ENCODE measurements at places on chromosomes 2 and 18.
A peak's percentile ranks its signal among the peaks of the same experiment; 100 is the strongest.

GRCh38 chr2:112625474-112626114 lies 20.1 kb upstream of the SLC20A1 start:
- no peak for DNase-seq

DNA sequence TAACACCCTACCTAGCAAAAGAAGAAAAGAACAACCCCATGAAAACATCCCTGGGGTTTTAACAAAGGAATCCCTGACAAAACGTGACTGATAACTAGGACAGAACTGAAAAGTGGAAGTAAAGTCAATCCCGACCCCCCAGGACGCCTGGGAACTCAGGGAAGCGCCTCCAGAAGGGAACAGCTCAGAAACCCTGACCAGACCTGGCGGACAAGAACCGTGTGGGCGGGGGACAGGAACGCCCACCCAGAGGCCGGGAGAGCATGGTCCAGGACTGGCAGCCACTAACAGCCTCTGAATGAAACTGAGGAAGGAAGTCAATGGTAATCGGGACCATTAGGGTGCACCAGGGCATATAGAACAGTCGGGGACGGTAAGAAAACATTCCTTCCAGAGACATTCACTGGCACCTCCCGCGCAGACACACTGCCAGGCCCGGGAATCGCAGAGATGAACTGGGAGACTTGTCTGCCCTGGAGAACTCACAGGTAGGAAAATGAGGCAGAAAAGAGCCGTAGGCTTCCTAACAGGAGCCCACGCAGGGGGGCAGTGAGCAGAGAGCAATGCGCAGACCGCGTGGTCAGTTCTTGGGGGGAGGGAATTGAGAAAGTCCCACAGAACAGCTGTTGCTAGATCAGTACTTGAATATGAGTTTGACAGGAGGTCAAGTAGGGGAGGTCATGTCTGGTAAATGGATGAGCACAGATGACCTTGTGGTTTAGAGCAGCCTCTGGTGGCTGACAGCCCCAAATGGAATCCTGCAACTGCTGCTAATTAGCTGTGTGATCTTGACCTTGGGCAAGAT lies 1.3 kb upstream of the TBC1D8 start:
- DNase-seq, result peak; percentile 76

DNA sequence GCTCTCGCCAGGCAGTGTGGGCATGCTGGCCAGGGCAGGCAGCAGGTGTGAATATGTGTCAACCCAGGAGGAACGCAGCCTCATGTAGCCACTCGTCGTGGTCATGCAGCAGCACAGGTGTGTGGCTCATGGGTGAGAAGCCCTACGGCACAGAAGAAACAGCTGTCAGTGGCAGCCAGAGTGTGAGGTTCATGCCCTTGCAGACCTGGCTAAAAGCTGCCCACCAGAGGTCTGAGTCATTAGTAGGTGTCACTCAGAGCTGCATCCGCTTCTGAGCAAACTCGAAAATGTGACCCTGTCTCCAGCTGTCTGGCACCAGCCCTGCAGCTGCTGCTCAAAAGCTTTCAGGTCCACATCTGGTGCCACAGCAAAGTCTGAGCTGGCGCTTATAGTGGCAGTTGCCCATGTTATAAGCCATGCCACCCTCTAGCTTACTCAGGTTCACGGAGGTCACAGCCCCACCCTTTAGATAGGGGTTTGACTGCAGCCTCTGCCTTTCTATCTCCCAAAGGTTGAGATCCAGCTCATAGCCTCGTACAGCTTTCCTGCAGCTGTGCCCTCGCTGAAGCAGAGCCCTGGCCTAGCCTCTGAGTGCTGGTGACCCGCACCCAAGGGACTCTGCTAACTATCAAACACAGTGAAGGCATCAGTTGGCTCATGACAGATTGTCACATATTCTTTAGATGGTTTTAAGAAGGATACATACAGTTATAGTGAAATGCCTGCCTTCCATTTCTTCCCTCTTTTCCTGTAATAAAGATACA lies 195.0 kb downstream of the CCDC102B start:
- DNase-seq, result no peak

GRCh38 chr2:27249891-27250651 lies 12.8 kb downstream of the SLC30A3 start:
- peak; percentile 92 for DNase-seq

GRCh38 chr2:224220586-224221255 lies 181.2 kb downstream of the FAM124B start:
- DNase-seq, result no peak

- no peak for DNase-seq
Observed at GRCh38 chr2:68762100-68762499, 27.5 kb downstream of the ARHGAP25 start.

- no peak for DNase-seq
Observed at GRCh38 chr18:12597760-12598159, 60.1 kb downstream of the SPIRE1 start.

DNA sequence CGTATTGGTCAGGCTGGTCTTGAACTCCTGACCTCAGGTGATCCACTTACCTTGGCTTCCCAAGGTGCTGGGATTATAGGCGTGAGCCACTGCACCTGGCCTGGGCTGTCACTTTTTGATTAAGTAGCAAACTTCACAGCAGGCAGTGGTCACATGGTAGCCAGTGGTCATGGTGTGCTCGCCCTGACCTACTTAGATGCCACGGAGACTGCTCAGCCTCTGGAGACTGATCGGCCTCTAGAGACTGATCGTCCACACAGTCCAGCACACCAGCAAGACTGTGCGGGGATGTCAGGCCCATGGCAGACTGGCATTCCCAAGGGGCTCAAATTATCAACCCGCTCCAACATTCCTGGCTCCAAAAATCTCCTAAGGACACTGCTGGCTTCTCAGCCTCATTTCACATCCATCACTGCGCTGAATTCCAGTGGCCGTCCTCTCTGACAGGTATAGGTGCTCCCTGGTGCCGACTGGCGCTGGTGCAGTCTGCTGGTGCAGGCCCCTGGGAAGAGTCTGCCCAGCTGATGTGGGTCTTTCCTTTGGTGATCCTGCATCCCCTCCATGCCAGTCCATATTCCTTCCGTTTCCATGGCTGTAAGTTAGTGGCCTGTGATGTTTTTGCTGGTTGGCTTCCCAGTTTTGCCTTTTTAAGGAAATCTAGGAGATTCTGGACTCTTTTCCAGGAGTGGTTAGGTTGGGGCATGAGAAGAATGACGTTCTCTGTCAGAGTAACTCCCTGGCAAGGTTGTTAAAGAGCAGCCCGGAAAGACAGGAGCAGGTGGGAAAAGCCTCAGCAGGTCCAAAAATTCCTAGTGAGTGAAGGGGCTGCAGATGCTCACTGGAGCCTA lies 374.5 kb upstream of the HS6ST1 start:
- DNase-seq, result no peak

DNA sequence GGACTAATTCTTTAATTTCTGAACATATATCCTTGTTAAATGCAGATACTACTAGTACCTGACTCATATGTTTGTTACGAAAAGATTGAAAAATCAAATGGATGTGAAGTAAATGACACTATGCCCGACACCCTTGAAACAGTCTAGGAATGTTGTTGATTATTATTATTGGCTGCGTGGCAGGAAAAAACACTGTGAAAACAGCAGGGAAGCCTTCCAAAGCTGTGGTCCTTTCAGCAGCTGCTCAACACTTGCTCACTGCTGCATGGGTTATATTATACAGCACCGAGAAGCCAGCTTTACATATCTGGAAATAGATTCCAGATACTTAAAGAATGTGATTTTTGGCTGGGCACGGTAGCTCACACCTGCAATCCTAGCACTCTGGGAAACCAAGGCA lies 26.5 kb downstream of the CRYGD start:
- DNase-seq, result no peak

DNA sequence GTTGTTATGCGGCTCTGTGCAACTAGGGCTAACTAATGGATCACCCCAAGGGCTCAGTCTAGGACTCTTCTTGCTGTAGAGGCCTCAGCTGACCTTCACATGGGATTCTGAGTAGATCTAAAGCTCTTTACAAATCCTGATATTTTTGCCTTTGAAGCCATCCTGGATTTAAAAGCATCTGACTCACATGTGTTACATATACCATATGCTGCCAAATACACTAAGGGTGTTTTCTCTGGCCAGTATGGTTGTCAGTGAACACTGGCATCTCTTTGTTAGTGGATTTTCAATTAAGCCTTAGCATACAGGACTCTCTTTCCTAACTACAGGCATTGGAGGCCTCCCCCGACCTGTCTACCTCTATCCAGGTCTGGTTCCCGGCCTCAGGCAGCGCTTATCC lies 992.8 kb upstream of the FANCL start:
- no peak for DNase-seq

GRCh38 chr18:49988101-49988500 lies 174.8 kb upstream of the ACAA2 start:
- DNase-seq, result no peak

DNA sequence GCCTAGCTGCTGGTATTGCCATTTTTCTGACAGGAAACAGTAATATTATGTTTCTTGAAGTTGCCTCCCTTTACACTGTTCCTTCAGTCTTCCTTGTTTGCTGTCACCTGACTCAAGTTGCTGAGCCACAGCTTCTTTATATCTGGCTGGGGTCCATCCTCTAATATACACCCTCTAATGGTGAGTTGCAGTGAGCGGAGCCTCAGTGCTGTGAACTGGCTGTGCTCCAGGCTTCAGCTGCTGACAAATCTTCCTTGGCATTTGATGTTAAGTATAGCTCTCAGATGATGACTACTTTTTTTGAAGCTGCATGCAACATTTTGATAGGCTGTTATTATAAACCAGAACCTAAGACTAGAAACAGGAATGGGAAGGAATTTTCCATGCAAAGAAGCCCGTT lies 366.7 kb downstream of the NUP35 start:
- DNase-seq, result no peak

GRCh38 chr2:188808947-188809355 lies 165.2 kb upstream of the COL3A1 start:
- DNase-seq, result no peak

- no peak for DNase-seq
Observed at GRCh38 chr2:173187941-173188788, 112.5 kb downstream of the MAP3K20 start.

- DNase-seq, result no peak
Observed at GRCh38 chr2:60485055-60485454, 68.4 kb downstream of the BCL11A start.

GRCh38 chr2:78963881-78964280 lies 61.6 kb upstream of the REG3G start:
- no peak for DNase-seq

DNA sequence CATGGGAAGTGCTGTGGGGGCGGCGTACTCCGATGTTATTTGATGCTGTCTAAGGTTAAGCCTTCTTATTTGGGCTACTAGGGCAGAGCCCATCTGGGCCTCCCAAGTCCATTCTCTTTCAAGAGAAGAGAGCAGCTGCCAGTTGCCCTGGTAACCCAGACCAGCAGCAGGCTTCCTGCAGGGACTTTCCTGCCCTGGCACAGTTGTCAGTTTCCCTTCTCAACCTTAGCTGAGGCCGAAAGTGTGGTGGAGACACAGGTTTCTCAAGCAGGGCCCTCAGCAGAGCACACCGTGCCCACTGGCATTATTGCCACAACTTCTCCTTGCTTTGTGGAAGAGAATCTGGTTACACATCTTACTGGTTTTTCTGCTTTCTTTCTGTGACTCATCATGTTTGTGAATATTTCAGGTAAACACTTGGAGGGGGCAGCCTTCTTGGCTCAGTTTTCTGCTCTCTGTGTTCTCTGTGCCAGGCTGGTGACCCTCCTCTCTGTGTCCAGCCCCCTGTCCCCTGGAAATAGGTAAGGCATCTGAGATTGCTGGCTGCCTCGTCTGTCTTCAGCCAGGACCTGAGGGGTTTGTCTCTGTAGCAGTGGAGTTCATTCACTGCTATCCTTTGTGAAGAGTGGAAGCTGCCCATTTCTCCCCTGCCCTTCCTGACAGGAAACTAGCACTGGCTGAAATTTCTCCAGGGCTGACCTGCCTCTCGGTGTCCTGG lies 111.0 kb downstream of the B3GNT2 start:
- no peak for DNase-seq

DNA sequence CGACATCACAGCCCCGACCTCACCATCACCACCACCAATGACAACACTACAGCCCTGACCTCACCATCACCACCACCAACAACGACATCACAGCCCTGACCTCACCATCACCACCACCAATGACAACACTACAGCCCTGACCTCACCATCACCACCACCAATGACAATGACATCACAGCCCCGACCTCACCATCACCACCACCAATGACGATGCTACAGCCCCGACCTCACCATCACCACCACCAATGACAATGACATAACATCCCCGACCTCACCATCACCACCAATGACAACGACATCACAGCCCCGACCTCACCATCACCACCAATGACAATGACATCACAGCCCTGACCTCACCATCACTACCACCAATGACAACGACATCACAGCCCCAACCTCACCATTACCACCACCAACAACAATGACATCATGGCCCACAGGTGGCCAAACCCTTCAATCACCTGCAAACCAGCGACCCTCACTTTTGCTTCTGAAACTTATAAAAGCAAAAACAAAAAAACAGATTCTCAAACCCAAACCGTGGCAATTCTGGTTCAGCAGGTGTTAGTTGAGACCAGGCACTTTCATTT lies 70.7 kb upstream of the TMEM18 start:
- no peak for DNase-seq

- no peak for DNase-seq
Observed at GRCh38 chr2:85111819-85112281, 21.3 kb upstream of the TCF7L1 start.

- peak; percentile 33 for DNase-seq
Observed at GRCh38 chr2:234496055-234496834, 636 bp downstream of the ARL4C start.

- peak; percentile 20 for DNase-seq
Observed at GRCh38 chr18:23487738-23488570, 15.4 kb upstream of the RMC1 start.

DNA sequence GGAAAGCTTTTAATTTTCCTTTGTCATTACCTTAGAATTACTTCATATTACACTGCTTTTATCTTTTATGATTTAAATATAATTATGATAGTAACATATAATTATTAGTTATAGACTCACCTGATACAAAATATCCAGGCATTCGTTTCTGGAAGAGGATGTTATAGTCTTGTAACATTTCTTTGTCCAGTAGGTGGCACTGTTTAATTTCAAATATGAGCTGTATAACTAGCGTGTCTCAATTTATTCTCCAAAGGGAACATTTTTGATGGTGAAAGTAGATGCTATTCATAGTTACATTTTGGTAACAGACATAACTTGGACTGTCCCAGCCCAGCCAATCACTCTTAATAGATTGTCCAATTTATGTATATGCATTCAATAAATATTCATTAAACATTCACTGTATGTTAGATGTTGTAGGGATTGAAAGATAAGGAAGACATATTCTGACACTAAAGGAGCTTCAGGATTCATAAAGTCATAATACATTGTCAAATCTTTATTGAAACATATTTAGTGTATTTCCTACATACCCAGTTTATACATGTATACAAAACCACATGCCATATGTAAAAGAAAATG lies 19.2 kb downstream of the DAW1 start:
- peak; percentile 82 for DNase-seq

DNA sequence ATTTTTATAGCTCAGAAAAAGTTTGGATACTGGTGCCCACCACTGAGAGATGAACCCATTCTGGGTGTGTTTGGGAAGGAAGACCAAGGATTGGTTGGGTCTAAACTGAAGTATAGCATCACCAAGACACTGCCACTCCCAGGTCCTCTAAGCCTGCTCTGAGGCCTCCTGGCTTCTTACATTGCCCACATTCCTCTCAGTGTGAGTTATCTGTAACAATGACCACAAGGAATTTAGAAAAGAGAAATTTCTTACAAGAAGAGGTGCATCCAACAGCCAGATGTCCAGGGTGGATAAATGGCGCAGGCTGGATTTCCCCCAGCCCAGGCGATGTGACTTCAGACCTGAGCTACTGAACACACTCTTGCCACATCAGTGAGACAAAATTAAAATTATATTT lies 1.6 kb upstream of the GPR45 start:
- no peak for DNase-seq

All from GM23338 (cell line).